ENCODE measurements at places on chromosomes 1 and 21.

DNA sequence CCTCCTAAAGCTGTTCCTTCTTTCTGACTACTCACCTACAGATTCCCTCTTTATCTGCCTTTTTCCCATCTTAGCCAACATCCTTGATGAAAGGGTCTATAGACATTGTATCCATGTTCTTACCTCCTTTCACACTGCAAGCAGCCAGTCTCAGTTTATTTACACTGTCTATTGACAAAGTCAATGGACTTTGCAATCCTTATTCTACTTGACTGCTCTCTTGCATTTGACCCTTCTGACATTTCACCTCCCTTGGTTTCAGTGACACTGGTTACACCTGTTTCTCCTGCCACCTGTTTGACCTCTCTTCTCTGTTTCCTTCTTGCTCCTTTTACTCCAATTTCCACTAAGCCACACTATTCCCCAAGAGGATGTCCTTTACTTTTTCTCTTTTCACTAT, 224.0 kb upstream of the SNX7 start:
- DNase-seq = no peak

DNA sequence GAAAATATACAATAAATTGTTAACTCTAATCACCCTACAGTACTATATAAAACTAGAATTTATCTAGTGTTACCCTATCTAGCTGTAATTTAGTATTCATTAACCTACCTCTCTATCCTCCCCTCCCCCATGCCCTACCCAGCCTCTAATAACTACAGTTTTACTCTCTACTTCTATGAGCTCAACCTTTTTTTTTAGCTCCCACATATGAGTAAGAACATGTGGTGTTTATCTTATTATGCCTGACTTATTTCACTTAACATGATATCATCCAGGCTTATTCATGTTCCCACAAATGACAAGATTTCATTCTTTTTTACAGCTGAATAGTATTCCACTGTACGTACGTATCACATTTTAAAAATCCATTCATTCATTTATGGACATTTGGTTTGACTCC, 46.0 kb upstream of the WARS2 start:
- no peak for DNase-seq

GRCh38 chr1:187411118-187411517, 582.4 kb downstream of the PLA2G4A start:
- no peak for DNase-seq

DNA sequence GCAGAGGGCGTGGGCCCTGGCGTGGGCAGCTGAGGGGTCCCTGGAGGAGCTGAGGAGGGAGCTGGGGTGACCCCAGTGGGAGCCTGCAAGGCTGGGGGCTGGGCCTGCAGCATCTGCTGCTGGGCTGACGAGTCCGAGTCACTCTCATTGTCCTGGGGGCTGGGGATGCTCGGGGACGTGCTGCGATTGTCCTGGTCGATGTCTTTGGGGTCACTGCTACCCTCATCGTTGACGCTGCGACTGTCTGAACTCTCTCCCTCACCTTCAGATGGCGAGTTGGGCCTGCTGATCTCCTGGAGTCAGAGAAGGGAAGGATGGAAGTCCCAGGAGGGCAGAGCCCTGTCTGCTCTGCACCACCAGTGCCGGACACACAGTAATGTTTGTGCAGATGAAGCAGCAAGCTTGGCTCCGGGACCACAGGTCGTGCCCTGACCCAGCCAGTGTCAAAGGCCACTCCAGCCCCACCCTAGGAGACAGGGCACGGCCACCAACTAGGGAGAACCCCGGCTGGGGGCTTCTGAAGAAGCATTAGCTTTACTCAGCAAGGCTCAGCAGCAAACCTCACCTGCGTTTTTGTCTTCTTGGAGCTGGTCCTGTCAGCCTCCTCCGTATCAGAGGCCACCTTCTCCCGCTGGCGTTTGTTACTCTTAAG, 43.4 kb downstream of the SLC45A1 start:
- no peak for DNase-seq

DNA sequence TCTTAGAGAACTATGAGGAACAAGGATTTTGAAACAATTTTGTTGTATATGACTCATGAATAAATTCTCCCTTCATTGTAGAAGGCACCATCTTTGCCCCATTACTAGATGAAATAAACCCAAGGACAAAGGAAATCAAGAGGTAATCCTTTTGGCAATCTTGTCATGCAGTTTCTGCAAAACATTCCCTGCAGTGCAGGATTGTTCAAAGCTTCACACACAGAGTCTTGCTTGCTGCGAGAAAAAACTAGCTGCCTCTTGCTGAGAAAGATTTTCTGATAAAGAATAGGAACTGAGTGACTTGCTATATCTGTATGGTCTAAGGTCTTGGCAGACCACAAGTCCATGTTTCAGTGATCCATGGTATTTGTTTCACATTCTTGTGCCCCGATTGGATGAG, 657.4 kb upstream of the ADGRL4 start:
- no peak for DNase-seq

DNA sequence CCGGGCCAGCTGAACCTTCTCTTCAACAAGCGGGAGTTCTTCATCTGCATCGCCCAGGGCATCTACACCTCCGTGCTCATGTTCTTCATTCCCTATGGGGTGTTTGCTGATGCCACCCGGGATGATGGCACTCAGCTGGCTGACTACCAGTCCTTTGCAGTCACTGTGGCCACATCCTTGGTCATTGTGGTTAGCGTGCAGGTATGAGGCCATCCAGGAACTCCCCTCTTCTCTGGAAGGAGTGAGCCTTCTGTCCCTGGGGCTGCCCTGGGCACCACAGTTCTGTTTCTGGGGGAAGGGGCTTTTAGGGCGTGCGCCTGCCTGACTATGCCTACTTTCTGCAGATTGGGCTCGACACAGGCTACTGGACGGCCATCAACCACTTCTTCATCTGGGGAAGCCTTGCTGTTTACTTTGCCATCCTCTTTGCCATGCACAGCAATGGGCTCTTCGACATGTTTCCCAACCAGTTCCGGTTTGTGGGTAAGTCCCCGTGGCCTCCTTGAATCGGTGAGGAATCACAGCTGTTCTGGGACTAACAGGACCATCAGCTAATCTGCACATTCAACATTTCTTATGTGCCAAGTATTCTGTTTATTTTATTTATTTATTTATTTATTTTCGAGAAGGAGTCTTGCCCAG, 21.1 kb downstream of the ATP8B2 start:
- no peak for DNase-seq

- DNase-seq = no peak
Observed at GRCh38 chr21:35352066-35352770, 303.1 kb upstream of the RUNX1 start.

- no peak for DNase-seq
Observed at GRCh38 chr1:21262293-21263051, 27.8 kb downstream of the ECE1 start.

GRCh38 chr1:202811296-202812175, 782 bp downstream of the PCAT6 start:
- DNase-seq = no peak

- DNase-seq = no peak
Observed at GRCh38 chr1:226066415-226067078, 4.0 kb downstream of the H3-3A start.
